HL-60 (cell line): ENCODE measurements at places on chromosomes 11 and 22.

DNA sequence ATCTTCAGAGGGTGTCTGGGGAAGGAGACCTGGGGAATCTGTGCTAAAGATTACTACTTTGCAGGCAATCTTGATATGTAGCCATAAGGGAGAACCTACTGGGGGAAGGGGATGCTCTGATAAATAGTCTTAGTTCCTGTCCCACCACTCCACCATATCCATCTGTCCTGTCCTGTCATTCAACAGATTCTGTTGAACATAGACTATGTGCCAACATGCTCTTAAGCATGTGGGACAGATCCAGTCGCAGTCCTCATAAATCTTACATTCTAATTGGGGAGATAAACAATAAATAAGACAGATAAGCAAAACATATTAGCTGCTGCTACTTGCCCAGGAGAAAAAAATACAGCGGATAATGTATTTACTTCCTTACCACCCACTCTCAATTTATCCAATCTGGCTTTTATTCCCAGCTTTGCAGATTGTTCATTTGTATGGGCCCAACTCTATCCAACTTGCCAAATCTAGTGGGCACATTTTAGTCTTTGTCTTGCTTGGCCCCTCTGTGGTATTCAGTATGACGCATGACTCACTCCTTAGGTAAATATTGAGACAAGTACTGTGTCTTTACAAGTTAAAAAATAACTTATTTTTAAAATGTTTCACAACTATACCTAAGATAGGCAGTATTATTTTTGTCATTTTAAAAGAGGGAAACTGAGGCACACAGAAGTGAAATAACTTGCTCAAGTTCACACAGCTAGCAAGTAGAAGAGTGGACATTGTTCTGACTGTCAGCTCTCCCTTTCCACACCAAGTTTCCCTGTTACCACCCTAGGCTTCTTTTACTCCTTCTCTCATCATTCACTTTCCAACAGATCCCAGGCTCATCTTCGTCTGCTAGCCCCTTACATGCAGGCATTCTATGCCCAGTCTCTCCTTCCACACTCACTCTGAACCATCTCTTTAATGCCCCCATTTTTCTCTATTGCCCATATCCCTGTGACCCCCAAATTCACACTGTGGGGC, 133.6 kb upstream of the SESN3 start:
- no peak for DNase-seq

DNA sequence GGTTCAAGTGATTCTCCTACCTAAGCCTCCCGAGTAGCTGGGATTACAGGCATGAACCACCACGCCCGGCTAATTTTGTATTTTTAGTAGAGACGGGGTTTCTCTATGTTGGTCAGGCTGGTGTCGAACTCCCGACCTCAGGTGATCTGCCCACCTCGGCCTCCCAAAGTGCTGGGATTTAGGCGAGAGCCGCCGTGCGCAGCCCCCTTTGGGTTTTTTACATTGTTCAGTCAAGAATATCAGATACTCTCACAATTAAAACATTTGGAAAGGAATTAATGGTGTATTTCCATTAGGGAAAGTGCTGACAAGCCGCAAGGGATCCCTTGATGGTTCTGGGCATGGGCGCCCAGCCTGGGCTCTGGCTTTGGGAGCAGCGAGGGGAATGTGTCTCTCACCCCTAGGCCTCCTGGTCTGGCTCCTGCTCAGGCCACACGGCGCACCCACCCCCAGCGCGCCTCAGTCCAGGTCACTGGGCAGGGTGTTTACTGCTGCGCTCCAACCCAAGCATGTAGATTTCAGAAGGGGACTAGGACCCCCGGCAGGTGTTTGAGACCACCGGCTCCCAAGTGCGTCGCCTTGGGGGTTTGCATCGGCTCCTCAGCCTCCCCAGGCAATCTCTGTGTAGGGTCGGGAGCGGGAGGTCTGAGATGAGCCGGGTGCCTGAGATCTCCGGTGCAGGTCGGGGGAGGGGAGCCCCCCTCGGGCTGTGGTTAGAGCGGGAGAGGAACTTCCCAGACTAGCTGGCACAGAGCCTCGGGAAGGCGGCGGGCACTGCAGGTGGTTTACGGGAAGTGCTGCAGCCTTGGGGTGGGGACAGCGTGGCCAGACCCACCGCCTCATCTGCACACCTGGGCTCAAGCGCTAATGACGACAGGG, 809 bp upstream of the IRF7 start:
- peak; percentile 60 for DNase-seq

GRCh38 chr11:68287419-68287818, 15.6 kb upstream of the C11orf24 start:
- DNase-seq: no peak

DNA sequence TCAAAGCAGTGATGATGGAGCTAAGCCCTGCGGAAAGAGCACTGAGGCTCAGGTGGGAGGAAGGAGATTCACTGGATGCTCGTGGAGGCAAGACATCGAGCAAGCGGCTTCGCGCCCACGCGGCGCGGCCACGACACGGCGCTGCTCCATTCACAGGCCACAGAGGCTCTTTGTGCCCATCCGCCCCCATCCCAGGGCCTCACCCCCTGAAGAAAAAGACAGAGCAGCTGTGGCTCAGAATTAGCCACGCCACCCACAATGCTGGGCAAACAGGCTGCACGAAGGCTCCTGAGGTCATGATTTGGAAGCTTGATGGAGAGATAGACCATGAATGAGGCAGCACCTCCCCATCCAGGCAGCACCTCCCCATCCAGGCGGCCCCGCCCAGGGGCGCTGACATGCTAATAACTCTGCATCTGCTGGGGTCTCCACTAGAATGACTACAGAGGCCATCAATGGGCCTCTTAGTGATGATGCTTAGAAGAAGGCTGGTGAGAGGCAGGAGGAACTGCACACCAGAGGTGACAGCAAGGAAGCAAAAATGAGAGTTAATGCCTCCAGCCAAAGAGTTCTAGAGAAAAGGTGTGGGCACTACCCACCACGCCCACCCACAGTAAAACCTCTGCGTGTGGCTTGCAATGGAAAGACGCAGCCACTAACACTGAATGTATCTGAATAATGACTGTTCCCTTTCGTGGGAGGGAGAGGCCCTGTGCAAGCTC, 43.5 kb downstream of the MYH9 start:
- no peak for DNase-seq

DNA sequence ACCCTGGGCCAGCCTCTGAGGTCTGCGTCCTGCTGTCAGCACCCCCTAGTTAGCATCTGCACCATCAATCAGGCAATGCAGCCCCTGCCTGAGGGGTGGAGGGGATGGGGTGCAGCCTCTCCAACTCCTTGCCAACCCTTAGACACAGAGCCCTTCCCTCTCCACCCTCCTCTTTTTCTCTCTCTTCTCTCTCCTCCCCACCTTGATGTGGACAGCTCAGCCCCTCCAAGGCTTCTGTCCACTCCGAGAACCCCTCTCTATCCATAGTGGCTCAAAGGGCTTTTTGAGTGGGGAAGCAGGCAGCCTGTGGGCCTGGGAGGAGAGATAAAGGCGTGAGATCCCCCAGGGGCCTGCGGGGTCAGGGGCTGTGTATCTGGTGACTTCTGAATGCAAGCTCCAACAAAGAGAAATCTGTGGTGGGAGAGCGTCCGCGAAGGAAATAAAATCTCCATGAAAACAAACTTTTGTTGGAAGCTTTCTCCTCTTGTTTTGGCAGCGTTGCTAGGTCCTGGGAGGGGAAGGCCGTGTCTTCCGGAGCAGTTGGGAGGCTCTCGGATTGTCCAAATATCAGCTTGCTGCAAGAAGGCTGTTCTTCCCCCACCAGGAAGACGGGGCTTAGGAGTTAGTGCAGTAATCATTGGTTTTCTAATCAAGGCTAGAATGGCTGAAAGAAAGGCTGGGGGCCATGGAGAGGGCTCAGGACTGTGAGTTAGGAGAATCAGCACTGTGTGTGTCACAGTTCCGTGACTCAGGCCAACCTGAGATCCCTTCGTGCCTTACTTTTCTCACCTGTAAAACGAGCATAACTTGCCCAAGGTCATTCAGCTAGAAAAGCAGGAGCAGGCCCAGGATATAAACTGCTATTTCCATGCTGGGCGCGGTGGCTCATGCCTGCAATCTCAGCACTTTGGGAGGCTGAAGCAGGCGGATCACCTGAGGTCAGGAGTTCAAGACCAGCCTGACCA, 50.3 kb downstream of the PKNOX2 start:
- no peak for DNase-seq

- DNase-seq: no peak
Observed at GRCh38 chr11:100525635-100526034, 161.5 kb upstream of the ARHGAP42 start.

DNA sequence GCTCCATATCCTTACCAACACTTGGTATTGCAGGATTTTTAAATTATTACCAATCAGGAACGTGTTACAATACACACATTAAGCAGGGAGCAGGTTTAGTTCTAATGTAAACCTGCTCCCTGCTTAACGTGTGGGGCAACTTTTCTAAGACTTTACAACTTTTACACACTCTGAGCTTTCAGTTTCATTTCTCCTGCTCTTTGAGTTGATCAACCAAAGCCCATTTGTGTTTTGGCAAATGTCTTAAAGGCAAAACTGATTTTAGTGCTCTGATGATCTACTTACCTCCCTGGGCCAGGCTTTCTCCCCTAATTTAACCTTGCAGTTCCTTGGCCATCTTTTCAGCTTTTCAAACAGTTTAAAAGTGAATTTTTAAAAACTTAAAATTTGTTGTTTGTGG, 70.9 kb downstream of the ZBTB44 start:
- DNase-seq: no peak

- DNase-seq: no peak
Observed at GRCh38 chr11:120746376-120746775, 234.8 kb downstream of the GRIK4 start.

DNA sequence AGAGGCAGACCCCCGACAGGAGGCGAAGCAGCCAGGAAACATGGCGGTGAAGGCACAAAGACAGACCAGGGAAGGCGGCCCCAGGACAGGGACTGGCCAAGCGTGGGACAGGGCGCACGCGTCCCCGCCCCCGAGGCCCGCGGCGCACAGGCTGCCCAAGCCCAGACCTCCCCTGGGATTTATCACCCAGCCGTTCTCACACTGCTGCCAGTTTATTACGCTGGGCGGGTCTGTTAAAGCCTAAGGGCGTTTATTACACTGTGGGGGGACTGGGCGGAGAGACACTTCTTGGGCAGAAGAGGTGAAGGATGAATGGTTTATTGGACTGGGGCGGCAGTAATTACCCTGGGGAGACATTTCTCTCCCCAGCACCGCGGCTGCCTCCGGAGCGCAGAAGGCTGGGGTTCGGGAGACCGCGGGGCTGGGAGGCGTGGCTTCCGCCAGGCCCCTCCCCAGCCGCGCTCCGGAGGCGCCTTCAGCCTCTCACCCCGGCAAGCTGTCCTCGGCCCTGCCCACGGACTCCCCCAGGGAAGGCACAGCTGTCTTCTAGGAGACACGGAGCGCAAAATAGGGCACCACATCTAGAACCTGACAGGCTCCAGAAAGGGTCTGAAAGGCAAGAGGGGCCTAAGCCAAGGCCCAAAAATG, 47.1 kb downstream of the SLC22A12 start:
- no peak for DNase-seq

- DNase-seq: no peak
Observed at GRCh38 chr11:134901542-134901941, 489.5 kb upstream of the B3GAT1 start.
